ENCODE measurements at places on chromosomes 11 and 22.

- no peak for DNase-seq
These were observed 100.2 kb downstream of the TBC1D22A start for GRCh38 chr22:46862418-46863324.

DNA sequence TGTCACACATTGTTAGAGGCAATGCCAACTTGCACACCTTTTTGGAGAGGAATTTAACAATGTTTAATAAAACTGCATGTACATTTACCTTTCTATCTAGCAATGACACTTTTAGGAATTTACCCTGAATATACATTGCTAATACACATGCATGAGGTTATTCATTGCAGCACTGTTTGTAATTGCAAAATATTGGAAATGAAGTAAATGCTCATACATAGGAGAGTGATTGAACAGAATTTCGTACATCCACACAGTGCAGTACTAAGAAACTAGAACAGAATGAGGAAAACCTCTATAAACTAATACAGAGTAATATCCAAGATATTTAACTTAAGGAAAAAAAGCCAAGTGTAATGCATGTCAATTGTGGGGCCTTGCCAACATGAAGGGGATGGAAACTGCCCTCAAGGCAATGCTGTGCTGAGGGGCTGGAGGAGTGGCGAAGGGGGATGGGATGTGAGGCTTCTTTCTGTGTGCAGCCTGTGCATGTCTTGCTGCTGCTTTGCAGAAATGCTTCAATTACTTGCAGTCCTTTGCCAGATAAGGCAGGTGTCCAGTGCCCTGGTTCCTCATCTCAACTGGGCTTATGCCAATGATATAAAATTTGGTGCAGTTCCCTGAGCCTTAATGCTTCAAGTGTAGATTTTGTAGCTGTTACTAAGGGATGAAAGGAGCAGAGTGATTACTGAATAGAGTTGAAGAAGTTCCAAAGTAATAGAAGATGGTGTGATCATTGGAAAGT is 96.1 kb downstream of the GRIA4 start:
- no peak for DNase-seq

DNA sequence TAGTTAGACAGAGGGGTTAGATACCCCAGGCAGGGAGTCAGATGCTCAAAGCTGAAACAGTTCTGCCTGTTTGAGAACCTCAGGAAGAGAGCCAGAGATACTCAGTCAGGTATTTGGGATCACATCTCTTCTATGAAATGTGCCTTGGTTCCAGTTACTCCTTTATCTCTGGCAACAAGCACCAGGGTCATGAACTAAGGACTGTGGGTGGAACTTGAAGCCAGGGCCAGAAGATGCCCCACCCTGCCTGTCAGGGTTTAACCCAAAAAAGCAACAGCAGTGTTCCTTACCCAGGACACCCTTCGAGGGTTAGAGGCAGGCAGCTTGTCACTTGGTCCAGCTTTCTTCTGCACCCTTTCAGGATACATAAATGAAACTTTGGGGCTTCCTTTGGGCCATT is 15.0 kb upstream of the WT1 start:
- no peak for DNase-seq

- no peak for DNase-seq
These were observed 67.2 kb downstream of the BMAL1 start for GRCh38 chr11:13344818-13345217.

All from stomach (tissue), 19 donors.